Progenitor cell of endocrine pancreas (in vitro differentiated cells): ENCODE measurements at places on chromosomes 3 and 15.

DNA sequence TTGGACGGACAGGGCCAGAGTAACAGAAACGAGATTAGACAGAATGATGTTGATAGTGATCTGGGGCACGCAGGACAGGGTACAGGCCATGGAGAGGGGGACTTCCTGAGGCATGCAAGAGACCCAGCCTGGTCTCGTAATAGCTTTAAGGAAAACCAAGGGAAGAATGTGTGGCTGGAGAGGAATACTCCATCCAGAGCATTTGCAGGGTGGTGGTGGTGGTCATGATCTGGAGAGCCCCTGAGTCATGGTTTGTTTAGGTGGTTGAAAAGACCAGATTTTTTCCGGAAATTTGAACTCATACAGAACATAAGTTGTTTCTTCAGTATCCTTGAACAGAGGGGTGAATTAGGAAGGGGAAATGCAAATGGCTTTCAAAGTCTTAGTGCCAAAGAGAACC is 138.5 kb downstream of the DUT start:
- no peak for DNase-seq

GRCh38 chr15:23416349-23417276 is 30.4 kb downstream of the GOLGA6L2 start:
- DNase-seq = no peak

- no peak for DNase-seq
Observed at GRCh38 chr3:97245201-97245910, 431.0 kb downstream of the EPHA6 start.

DNA sequence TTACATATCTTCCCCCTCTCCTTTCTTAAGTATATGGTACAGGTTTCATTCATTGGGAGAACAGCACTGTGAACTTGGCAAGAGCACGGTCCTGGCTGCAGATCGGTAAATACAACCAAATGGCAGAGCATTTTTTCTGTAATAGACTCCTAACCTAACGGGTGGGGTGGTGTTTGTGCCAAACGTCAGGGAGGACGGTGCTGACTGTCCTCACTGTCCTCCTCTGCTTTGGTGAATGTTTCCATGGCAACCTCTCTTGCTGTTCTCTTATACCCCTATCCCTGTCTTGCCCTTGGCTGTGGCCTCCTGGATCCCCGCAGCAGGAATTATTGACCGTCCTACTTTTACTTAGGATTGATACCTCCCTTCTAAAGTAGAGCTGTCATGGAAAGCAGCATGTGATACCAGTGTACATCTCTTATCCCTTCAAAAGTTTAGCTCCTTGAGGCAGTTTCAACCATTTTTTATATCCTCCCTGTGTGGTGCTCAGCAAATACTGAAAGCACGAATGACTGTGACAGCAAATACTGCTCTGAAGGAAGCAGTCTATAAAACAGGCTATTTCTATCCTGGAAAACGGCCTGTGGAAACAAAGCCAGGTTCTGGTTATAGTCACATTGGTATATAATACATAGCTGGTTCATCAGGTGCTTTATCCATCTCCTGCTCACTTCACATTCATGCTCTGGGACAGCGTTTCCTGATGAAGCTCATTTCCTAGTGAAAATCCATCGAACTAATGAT is 275.4 kb upstream of the C2CD4B start:
- no peak for DNase-seq

GRCh38 chr15:54109014-54109413 is 130.8 kb downstream of the UNC13C start:
- DNase-seq = no peak
